Right atrium auricular region (tissue), 2 donors: ENCODE measurements at places on chromosomes 12 and 14. TPM values are rescaled to one million over a fixed set of nuclear protein-coding genes. Genes with fewer than 3 reads are reported as not detected.
A peak's percentile ranks its signal among the peaks of the same experiment; 100 is the strongest.

GRCh38 chr12:104648756-104649155 lies 192.0 kb downstream of the CHST11 start:
- DNase-seq: no peak

CLEC4D gene
- not detected for total RNA-seq

GRCh38 chr12:51524386-51524901 lies 66.6 kb upstream of the SCN8A start:
- no peak for DNase-seq

- DNase-seq: no peak
Observed at GRCh38 chr12:121814429-121815119, 10.8 kb downstream of the SETD1B start.

DNA sequence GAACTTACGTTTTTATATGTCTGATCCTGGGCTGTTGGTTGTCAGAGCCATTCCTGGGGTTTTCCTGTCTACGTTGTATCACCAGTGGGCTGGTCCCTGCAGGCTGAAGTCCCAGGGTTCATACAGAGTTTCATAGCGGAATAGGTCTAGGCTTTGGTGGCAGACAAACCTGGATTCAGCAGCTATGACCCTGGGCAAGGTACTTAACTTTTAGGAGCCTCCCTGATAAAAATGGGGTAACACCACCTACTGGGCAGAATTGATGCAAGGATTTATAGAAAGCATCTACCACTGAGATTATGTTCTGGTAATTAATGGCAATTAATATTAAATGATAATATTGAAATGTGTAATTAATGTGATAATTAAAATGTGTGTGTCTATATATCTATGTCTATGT lies 141.2 kb downstream of the SYNE2 start:
- DNase-seq: no peak

GRCh38 chr12:19183121-19183838 lies 53.7 kb downstream of the PLEKHA5 start:
- DNase-seq: no peak

POTEG gene
- total RNA-seq: not detected

THTPA gene
- total RNA-seq: 27.3 TPM

GRCh38 chr14:68796418-68797101 lies 3.7 kb upstream of the ZFP36L1 start:
- DNase-seq: peak; percentile 57

ASCL1 gene
- not detected for total RNA-seq

DNA sequence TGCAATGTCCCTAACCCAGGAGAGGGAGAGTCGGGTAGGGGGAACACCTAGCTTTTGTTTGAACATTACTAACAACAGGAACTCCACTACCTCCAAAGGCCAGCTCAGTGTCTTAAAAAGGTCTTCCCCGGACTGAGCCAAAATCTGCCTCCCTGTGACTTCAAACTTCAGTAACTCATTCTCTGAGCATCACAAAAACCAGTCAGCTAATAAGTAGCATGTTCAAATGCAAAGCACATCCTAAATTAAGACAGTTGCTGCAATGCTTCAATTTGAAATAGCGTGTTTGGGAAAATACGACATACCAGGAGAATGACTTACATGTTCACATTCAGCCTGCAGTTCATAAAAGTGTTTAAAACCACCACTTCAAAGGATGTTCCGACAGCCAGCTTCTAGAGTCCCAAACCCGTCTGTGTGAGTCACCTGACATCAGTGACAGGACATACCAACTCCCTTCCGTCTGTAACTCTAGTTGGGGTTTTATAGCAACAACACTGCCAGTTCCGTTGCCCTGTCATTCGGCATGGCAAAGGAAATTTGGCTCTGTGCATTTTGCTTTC lies 13.0 kb downstream of the ZFP36L1 start:
- DNase-seq: peak; percentile 58

DNA sequence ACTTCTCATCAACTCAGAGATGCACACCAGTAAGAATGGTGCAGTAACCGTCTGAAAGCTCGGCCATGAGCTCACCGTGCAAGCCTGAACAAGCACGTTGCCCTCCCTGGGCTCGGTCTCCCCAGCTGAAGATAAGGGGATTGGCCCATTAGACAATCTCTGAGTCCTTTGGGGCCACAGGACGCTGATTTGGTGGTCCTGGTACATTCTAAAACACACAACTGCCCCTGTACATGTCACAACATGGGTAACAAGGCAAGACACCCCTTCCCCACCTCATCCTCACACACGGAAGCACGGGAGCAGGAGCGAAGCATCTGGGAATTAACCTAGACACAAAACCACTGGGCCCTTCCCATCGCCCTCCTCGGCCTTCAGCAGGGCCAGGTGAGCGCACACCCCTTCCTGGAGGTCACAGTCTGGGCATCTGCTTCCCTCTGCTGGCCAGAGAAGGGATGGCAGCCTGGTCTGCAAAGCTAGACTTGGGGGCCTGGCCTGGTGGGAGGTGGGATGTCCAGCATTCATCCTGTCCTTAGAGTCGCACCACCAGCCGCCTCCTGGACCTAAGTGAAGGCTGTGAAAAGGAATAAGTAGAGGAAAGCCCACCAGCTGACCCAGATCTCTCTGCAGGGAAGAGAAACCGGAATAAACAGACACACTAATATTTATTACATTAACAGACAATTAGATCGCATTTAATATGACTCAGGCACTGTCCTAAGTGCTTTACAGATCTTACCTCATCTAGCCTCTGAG lies 18.9 kb upstream of the SMUG1 start:
- DNase-seq: peak; percentile 68

GZMH gene
- total RNA-seq: not detected

ABCD2 gene
- 3.6 TPM for total RNA-seq

DNA sequence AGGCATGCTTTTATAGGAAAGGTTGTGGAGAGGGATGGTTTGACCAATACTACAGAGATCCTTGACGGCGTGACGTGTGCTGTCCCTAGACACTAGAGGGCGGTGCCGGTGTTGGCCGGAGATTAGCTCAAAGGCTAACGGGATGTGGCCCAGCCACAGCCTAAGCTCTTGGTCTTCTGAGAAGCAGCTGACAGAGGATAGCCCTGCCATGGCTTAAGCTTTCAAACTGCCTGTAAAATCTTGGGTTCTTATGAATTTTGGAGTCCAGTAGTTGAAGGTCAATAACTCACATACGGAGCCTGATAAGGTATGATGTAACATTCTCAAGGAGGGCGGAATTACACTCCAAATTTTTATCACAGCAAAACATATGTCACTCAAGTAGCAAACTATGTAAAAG lies 515.7 kb upstream of the ATXN7L3B start:
- no peak for DNase-seq

DNA sequence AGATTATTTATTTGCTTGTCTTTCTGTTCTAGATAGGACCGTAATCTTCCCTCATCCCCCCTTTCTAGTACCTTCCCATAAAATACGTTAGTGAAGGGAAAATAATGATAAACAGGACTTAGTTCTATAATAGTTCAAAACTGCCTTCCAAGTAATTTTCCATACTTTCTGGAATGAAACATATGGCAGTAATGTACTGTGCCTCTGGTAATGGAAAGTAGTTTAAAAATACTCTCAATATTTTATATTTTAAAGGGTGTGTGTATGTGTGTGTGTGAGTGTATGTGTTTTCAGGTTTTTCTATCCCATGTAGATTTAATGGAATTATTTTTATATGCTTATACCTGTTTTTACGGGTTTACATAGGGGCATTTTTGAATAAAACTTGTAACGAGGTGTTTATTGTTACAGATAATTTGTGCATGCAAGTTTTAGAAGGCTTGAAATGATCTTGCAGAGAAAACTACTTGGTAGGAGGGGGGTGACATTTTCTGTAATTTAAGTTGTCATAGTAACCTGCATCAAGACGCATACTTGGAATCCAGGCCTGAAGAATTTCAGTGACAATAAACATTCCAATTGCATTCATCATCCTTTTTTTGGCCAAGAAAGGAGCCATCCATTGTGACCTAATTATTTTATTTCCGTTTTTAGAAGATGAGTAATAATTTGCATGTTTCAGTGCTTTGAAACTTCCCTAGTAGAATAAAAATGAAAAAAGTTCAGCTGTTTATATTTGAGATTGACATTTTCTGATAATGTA lies 38.9 kb downstream of the RASSF8 start:
- DNase-seq: no peak

DNA sequence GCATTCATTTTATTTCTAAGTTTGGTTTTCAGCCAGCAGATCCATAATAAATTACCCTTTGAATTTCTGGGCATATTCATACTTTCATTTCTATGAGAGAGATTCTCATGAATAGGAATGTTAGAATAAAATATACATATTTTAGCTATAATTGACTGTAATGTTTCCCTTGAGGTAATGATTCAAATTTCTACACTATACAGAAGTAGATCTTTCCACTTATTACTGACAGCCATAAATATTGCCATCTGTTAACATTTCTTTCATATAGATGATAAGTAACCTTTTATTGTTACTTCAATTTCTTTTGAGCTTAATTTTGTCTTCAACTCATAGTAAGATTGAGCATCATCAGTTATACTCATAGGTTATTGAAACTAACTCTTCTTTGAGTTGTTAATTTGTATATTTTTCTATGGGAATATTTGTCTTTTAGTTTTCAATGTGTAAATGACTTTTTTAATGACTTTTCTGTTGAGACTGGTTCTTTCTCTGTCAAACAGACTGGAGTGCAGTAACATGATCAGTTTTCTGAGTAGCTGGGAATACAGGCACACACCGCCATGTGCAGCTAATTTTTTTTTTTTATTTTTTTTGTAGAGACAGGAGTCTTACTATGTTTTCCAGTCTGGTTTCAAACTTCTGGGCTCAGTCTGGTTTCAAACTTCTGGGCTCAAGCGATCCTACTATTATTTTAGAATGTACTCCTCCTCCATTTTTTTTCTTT lies 991.6 kb downstream of the SLC6A15 start:
- no peak for DNase-seq

DNA sequence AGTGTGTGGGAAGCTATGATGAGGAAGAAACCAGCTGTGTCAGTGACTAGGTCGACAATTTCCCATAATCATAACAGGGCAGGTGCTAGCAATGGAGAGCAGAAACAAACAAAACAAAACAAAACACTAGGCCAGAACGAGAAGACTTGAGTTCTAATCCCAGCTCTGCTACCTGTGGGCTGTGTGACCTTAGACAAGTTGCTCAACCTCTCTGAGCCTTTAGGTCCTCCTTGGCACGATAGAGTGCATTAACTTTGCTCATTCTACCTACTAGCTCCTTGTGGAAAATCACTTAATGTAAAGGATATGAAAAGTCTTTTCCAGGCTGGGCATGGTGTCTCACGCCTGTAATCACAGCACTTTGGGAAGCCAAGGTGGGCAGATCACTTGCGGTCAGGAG lies 11.2 kb downstream of the HHIPL1 start:
- DNase-seq: no peak

DNA sequence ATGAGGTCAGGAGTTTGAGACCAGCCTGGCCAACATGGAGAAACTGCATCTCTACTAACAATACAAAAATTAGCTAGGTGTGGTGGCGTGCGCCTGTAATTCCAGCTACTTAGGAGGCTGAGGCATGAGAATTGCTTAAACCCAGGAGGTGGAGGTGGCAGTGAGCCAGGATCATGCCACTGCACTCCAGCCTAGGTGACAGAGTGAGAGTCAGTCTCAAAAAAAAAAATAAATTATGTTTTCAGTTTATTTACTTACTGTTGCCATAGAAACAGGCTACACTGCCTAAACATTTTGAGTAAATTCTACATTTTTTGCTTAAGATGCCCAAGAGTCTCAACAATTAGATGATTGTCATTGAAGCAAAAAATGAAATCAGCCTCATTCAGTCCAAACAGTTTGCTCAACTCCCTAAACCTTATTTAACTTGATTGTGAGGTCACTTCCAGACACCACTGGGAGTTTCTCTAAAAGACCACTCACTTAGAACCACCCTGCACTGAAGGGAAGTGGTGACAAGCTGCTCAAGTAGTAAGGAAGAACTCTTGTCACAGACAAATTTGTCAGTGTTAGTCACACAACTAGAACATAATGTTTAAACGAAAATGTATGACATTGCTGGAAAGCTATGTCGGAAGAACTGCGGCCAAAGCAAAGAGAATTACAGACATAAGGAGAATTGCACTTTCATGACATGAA lies 9.8 kb upstream of the GNPNAT1 start:
- no peak for DNase-seq

GRCh38 chr14:90387206-90387760 lies 9.5 kb upstream of the CALM1 start:
- no peak for DNase-seq

GRCh38 chr12:44677724-44678123 lies 198.4 kb downstream of the NELL2 start:
- no peak for DNase-seq

HOXC10 gene
- not detected for total RNA-seq

DNA sequence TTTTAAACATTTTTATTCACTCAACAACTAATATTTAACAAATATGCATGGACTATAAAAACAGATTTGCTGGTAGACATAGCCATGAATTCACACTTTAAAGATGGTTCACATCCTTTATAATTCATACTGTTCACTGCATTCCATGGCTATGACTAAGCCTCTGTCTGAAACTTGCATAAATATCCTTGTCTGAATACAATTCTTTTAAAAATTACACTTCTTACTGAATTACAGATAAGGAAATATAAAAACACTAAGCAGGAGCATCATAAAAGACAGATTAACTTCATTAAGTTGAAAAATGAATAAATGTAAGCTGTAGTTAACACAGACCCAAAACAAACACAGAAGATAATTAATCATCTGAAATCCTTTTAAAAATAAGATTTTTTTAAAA lies 53.8 kb downstream of the GXYLT1 start:
- DNase-seq: no peak

KRT82 gene
- not detected for total RNA-seq

GRCh38 chr12:89707703-89708564 lies 704 bp downstream of the ATP2B1 start:
- DNase-seq: no peak
